ENCODE measurements at places on chromosomes 6 and 20.
A peak's percentile ranks its signal among the peaks of the same experiment; 100 is the strongest.

GRCh38 chr6:96522465-96523009, 931 bp downstream of the UFL1 start:
- peak; percentile 18 for ATAC-seq

DNA sequence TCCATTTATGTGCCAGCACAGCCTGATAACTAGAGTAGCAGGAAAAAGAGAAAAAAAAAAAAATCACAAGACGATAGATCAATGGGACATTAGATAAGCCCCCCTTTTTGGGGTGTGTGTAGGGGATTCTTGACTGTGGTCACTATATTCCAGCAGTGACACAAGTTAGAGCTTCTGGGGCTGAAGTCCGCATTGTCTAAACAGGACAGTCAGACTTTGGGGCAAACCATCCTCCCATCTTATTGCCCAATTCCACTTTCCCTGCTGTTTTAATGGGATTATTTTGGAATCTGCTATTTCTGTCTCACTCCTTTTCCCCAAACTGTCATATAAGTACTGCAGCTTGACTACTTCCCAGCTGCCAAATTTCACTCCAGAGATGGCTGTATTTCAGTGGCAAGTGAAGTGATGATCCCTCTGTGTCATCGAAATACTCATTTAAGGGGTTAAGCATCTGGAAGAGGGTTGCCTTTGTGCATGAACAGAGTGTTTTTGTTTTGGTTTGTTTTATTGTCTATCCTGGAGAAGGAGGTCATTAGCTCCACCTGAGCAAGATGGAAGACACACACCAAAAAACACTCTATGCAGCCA, 182.5 kb downstream of the ATXN1 start:
- ATAC-seq = no peak

DNA sequence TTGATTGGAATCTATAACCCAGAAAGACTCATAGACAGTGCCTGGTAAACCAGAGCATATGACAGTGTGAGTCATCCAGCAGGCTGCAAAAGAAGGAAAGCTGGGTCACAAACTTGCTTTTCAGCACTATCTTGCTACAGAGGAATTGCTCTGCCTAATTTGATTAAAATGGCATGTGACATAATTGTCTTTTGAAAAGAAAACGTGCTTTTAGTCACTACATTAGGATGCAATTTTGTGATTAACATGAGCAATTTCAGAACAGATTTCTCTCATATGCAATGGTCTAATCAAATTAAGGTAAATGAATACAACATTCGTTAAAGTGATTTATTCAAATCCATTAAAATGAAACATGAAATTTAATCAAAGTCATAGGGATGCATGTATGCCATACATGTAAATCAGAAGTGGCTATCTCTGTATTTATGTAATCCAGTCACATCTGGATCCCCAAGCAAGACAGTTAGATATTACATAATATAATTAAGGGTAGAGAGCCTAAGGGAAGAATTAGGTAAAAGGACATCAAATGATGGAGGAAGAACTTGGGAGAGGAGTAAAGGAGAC, 400.0 kb upstream of the HTR1E start:
- ATAC-seq = no peak

GRCh38 chr6:13194852-13195251, 133.5 kb downstream of the TBC1D7 start:
- no peak for ATAC-seq

DNA sequence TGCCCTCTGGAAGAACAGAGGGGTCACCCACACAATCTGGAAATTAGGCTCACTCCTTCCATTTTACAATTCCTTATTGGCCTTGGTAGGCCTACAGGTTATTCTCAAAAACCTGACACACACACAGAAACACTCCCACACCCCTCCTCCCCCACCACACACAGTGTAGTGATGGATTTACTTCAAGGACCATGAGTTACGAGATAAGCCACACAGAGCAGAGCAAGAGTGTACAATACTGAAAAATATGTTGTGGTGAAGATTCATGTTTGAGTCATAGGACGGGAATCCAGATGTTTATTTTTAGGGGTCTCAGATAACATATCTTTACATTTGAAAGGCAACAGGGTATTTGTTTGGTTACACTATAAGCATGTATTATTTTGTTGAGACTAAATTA, 291.9 kb downstream of the PLCB1 start:
- ATAC-seq = peak; percentile 37

- ATAC-seq = no peak
These were observed 291.8 kb downstream of the BMP7 start for GRCh38 chr20:56974499-56975250.

DNA sequence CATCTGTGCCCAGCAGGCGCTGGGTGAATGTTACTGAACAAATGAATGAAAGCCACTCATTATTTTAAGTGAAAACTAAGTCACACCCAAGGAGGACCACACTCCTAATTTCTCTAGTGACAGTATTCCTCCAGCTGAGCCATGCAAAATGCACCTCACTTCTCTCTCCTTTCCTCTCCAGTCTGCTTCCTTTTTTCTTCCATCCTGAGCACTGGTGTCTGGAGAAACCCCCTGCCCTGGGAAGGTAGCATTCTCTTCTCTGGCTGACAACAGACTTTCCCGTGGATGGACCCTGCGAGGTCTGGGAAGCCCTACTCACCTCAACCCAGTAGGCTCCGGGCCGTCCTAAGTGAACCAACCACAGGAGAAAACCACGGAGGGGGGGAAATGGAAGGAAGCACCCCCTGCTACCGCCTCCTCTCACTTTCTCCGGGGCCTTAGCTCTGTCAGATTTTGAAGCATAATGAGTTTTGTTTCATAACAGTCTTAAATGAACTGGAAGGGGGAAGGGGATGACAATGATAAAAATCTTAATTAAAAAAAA, 22.6 kb downstream of the TRERF1 start:
- ATAC-seq = no peak

DNA sequence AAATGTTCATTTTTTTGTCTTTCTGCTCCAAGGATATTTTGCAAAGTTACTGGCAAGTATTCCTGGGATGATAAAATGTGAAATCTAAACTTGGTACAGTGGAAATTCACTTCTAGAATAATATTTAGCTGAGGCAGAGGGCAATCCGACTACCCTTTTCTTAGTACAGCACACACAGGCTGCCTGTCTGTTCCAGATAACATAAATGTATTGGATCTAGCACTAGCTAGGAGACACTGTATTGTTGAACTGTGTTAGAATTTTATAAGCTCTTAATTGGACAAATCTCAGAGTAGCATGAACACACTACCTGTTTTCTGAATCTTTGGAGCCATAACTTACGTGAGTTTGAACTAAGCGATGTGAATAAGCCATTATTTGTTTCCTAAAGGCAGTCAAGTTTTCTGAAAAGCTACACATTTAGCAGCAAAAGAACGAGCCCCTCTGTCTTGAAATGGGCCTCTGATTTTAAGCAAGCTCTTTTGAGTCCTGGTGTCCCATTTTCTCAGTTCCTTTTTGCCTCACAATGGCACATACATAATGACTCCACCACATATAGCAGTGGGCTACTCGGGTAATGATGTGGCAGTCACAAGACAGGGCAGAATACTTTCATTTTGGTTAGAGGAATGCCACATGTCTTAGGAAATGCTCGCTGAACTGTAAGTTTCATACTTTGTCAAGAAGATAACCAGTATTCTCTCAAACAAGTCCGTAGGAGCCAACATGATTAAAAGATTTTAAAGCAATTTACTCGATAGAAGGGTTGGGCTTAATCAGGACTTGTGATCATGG, 116.5 kb upstream of the ESR1 start:
- ATAC-seq = peak; percentile 98

DNA sequence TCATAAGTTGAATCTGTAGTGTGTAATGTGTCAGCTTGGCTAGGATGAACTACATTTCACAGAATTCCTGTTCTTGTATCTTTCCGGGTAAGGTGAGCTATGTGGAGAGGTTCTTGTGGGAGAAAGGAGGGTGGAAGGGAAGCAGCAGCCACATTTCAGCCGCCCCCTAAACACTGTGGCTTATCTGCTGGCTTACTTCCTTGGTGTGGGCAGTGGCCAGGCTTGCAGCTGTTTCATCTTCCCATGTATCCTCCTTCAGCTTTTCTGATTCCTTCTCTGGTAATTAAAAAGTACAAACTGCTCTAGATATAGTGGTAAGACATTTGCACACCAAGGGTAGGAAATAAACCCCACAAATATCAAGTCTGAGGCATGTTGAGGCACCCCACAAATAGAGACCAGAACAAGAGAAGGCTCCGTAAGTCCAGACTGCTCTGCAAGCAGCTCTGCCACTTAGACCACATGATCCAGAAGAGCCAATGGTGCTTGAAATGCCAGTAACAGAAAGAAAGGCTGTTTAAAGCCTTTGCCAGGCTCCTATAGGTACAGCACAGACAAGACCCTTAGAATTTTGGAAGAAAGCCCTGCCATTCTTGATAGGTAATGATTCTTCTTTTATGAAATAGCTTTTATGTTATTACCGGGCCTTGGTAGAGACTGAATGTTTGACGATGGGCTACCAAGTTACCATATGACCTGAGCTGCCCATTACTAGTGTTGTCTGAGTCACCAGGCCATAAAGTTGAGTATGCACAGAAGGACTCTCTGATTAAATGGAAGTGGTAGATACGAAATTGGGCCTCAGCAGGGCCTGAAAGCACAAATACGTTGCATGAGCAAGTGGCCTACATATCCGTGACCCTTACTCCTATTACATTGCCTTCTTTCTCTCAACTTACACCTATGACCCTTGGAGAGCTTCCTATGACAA, 215.0 kb upstream of the SGK1 start:
- no peak for ATAC-seq

DNA sequence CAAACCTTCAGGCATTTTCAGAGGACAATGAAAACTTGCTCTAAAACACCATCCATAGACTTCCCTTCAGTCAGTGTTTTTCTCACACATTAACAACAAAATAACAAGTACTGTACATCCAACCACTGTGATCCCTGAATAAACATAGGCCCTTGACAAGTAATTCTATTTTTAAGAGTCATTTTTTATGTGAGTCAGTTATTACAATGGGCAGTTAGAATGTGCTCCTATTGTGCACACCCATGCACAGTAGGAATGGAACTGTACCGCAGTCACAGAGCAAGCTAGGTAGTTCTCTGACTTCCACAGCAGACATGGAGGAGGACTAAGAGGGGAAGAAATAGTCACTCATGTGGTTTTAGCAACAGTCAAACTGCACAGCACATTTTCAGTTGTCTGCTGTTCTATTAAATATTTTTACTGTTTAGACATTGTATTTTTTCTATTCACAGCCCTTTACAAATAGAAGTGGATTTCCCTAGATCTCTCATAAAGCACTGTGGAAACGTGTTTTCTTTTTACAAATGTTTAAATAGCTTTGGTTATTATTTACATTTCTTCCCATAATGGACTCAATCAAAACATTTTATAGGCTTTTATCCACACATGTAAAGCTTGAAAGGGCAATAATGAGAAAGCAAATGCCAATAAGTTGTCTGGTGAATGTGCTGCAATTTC, 100.4 kb downstream of the JAG1 start:
- no peak for ATAC-seq

- no peak for ATAC-seq
These were observed 190.0 kb downstream of the RPS12 start for GRCh38 chr6:133004304-133004884.

DNA sequence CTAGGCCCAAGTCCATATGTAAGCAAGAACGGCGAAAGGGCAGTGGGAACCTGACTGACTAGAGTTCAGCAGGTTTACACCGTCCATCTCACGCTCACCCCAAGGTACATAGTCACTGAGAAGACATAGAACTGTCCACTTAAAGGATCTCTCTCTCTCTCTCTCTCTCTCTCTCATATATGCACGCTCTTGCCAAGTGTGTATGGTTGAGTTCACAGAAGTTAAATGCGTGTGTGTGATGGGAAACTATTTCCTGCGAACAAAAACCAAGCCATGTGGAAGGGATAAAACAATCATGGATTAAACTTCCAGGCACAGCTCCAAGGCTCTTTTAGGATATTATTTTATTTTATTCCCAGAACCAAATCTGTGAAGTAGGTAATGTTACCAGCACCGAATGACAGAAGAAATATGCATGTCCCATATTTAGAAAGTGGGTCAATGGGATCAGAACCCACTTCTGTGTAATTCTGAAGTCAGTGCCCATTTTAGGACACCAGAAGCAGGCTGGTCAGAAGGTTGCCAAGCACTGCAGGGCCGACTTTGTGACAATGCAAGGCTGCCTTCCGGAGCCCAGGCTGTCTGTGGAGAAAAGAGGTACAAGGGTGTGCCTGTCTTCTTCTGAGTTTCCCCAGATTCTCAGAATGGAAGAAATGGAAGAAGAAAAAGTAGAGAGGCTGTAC, 49.2 kb upstream of the MAP7 start:
- ATAC-seq = no peak

- no peak for ATAC-seq
These were observed 549.2 kb upstream of the NOX3 start for GRCh38 chr6:156004796-156005195.

DNA sequence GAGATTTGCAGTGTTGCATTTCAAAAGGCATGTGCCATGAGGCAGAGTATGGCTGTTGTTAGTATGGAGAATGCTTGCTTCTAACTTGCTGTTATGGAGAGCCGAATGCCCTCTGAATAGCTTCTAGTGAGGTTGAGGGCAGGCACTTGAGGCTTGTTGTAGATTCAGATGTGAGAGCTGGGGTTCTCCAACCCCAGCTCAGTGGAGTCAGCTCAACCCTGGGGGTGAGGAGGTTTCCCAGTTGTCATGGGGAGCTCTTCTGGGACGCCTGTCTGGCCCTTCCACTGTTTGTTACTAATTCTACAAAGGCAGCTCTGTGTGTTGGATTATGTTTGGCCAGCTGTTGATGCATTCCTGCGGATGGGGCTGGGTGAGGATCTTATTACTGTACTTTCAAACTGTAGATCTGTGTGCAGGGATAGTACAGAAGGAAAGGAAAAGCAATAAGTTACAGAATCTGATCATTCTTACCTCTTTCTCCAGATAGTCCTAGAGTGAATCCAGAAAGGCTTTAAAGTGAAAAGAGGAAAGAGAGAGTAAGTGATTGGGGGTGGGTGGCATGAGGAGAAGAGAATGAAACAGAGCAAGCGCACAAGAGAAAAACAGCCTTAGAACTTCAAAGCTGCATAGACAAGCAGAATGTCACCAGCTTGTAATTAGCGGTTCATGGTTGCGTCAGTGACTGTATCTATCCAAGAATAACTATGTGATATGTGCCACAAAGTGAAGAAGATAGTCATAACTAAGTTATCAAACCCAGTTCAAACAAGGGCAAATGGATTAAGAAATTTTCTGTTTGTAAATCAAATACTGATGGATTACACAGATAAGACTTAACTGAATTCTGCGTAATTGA, 148.7 kb downstream of the PRL start:
- ATAC-seq = no peak

- ATAC-seq = no peak
These were observed 33.7 kb downstream of the CYP24A1 start for GRCh38 chr20:54140067-54140466.

- peak; percentile 90 for ATAC-seq
These were observed 116.9 kb downstream of the SLX4IP start for GRCh38 chr20:10551732-10552724.

DNA sequence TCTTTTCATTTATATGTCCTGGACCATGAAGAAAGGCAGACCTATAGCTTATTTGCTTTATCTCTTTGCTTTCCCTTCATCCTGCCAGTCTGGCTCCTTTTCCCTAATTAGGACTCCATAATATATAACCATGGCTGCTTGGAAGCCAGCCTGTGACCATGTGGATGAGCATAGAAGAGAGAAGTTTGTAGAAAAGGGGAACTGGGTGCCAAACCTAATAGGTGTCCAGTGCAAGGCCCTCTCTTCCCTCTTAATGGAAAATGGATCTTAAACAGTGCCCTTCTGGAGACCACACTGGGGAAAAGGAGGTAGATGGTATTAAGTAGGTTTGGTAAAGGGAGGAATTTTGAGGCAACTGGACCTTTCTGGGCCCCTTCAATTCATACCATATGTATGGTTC, 16.7 kb upstream of the OSTM1 start:
- no peak for ATAC-seq

All from activated T-helper 17 cell treated with anti-CD3 and anti-CD28 coated beads, Interleukin-2, amount 50 U/mL, for 72 hours (primary cell).